Stimulated activated CD8-positive, alpha-beta memory T cell treated with anti-CD3 and anti-CD28 coated beads, Interleukin-4, amount 100 ng/mL, for 48 hours (primary cell): ENCODE measurements at places on chromosomes 11 and 22.

DNA sequence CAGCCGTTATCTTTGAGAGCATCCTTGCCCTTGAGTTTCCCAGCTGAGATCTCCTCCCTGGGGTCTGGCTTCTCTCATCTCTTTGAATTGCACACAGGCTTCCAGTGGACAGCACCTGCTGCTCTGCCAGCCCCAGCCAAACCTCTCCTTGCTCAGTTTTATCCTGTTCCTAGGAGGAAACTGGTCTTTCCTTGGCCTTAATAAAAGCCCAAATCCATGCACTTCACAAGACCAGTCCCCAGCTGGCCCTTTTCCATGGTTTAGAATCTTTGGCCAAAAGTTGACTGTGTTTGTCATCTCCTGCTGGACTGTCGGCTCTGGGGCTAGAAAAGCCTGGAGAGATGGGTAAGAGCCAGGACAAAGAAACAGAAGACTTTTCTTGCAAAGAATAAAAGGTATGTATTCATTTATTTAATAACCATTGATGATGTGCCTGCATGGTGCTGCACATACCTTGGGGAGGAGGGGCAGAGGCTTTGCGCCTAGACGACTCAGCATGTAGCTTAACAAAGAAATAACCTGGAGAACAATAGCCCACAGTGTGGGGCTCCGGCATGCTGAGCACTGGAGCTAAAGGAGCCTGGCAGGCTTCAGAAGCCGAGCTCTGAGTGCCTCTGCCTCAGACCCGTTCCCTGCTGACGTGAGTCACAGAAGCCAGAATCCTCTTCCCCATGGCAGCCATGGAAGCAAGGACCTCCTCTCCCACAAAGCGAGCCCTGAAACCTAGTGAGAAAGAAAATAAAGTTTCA, 319.3 kb upstream of the B3GAT1 start:
- no peak for DNase-seq

DNA sequence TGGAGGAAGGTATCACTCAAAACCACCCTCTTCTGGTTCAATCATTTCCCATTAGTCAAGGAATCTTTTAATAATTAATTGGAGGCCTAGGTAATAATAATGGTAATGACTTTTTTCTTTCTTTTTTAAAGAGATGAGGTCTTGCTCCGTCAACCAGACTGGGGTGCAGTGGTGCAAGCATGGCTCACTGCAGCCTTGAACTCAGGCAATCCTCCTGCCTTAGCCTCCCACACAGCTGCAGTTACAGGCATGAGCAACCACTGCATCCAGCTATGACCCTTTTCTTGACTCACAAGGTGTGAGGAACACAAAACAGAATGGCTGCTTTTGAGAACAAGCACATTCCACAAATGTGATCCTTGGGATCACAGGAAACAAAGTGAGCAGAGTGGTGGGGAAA, 3.6 kb downstream of the POLDIP3 start:
- DNase-seq = no peak

GRCh38 chr22:36763576-36763975, 12.3 kb downstream of the IFT27 start:
- no peak for DNase-seq

GRCh38 chr22:26432619-26433311, 3.7 kb downstream of the ASPHD2 start:
- no peak for DNase-seq

DNA sequence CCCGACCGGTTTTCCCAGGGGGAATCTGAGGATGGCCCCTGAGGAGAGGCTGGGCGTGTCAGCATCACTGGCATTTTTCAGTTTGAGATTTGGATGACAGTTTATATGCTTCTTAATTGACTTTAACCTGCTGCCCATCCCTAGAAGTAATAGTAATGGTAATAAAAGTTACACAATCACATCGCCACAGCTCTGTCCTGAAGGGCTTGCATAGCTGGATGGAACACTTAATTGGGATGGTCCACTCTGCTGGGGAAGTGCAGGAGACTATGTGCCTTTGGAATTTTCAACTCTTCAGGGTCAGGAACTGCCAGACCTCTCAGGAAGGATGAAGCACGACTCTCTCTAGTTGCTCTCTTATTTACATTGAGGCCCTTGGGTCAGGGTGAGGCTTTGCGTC, 16.2 kb downstream of the BARX2 start:
- no peak for DNase-seq

GRCh38 chr11:125036933-125037332, 26.2 kb upstream of the SLC37A2 start:
- no peak for DNase-seq

DNA sequence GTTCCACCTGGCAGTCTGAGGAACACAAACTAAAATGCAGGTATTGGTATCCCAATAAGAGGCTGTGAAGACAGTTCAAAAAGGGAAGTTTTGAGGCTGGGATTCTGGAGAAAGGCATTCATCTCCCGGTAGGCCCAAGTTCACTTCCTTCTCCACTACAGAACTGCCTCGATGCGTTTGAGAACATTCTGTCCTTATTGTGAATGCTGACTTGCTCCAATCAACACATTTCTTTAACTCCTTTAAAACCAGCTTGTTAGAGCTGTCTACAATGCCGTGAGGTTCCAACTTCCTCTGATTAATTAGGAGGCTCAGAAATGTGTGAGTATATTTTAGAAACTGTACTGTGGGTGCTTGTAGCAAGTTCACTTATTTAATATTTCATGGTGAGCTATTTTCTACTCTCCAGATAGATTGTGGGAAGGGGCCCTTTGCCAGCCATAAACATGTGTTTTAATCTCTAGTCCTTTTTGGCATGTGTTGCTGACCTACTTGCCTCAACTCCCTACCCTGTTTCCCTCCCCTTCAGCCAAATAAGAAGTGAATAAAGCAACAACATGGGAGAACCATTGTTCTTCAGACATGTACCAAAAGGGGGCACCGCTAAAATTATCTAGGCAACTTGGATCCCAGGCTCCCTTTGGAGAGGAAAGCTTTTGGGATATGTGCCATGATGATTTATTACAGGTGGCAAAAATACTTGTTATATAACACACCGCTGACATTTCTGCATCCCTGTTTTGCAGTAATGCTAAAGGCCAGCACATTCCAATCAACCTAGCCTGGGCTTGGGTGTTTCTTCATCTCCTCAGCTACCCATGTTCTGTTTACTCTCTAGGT, 245.6 kb downstream of the BLID start:
- DNase-seq = no peak

DNA sequence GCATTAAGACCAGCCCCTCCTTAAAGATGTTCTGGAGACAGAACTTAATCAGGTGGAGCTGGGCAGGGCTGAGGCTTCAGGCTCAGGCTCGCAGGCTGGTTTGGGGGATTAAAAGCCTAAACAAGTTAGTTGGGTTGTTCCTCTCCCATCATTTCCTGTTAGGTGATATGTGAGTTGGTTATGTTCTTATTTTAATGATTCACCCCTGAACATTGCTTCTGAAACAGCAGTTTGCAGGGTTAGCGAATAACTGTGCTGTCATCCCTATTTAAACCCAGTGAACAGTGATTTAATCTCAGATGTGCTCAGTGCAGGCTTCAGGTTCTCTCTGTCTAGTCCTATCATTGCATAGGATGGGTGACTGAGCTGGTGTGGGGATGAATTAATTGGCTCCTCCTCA, 47.4 kb upstream of the BIRC3 start:
- DNase-seq = no peak

DNA sequence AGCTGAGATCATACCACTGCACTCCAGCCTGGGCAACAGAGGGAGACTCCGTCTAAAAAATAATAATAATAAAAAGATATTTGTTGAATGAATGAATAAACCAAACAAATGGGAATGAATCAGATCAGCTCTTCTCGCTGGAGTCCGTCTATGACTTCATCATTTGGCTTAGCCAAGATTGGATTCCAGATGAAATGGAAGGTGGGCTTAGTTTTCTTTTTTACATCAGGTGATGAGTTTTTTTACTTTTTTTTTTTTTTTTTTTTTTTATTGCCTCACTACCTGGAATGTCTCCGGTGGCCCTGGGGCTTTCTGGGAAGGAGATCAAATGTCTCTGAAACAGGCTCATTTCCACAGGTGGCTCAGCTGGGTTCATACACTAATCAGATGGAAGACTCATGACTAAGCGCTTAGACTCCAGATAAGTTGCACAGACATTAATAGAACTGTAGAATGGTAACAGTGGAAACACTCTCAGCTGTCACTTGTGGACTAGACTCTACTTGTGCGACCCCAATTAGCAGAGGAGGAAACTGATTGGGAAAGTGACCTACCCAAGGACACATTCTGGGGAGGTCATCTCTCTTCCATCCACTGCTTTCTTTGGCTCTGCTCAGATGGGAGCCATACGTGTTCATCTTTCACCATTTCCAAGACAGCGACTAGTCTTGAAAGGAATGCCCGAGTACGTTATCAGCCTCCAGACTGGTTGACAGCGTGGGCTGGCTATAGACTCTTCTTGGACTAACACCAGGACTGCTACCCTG, 20.5 kb upstream of the RBFOX2 start:
- DNase-seq = no peak

DNA sequence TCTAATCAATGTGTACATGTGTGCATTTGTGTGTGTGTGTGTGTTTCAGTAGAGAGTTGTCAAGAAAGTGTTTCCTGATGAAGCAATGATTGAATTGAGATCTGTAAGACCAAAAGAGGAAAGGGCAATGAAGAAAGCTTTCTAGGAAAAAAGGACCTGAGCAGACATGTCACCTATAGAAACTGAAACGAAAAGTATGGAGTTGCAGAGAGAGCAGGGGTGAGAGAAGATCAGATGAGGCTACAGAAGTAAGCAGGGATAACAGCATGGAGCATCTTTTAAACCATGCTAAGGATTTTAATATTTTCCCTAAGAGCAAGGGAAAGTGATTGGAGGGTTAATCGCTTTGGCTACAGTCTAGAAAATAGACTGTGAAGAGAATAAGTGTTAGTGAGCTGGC, 1459.4 kb upstream of the TENM4 start:
- DNase-seq = no peak

DNA sequence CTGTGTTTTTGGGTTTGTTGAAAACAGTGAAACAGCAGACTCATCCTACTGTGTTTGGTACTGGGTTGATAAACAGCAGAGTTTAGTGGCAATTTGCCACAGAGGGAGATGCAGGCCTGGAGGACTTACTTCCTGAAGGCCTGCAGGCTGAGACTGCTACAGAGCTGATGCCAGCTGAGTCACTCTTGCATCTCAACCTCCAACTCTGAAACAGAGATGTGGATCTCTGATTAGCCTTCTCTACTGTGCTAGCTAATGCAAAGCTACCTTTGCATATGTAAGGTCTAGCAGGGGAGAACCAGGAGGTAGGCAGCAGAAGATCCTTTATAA, 14.3 kb downstream of the ATP5MG start:
- peak; percentile 38 for DNase-seq

DNA sequence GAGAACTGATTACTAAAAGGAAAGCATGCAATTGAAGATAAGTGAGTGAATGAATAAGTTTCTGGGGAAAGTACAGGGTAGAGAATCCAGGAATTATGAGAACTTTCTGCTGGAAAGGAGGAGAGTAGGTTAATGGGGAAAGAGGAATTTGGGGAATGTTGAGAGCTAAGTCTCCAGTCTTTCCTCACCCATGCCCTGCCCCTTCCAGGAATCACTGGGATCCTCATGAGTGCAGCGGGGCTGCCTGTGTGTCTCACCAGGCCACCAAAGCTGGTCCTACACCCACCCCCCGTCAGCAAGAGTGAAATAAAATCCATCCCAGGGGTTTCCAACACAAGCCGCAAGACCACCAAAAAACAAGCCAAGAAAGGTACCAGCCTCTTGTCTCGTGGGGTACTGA, 17.0 kb downstream of the DTX4 start:
- no peak for DNase-seq

DNA sequence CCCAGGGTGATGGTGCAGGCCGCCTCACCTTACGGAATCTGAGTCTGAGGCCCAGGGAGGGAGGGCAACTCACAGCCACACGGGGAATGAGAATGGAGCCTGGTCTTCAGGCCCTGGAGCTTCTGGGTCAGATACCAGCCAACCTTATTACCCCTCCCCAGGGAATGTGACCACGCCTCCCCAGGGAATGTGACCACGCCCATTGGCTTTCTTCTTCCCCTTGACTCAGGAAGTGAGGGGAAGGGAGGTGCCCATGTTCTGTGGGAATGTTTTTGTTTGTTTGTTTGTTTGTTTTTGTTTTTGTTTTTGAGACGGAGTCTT, 57.5 kb upstream of the RBFOX2 start:
- no peak for DNase-seq

DNA sequence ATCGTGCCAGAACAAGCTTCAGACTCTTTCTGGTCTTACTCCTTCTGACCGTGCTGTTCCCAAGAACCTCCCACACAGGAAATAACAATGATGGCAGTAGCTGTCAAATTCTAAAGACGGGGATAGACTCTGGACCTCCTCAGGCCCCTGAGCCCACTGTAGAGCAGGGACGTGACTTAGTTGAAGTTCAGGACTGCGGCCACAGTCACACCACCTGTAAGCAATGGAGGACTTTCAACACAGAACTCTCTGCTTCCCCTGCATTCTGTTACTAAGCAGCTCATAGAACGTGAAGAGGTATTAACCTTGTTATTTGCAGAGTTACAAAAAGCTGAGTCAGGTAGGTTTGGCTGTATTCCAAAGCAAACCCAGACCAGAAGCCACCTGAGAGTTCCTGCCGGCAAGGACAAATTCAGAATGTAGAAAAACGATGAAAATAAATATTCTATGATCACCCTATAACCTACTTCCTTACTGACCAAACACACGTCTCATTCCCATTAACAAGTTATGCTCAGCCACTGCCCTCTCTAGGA, 12.7 kb downstream of the TMEM45B start:
- no peak for DNase-seq

DNA sequence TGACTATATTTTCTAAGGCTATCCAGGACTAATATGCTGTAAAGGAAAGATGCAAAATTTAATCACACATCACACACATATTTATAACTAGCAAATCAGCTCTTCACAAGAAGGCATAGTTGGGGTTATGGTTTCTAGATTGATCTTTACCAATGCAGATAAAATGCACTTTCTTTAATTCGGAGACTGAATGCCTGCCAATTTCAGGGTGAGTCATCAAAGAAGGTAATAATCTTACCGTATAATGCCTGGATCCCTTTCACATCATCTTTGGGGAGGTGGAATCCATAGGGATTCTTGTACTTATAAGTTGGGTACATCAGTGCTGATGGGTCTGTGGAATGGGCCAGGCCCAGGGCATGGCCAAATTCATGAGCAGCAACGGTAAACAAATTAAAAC, 16.4 kb downstream of the MMP20 start:
- DNase-seq = no peak

DNA sequence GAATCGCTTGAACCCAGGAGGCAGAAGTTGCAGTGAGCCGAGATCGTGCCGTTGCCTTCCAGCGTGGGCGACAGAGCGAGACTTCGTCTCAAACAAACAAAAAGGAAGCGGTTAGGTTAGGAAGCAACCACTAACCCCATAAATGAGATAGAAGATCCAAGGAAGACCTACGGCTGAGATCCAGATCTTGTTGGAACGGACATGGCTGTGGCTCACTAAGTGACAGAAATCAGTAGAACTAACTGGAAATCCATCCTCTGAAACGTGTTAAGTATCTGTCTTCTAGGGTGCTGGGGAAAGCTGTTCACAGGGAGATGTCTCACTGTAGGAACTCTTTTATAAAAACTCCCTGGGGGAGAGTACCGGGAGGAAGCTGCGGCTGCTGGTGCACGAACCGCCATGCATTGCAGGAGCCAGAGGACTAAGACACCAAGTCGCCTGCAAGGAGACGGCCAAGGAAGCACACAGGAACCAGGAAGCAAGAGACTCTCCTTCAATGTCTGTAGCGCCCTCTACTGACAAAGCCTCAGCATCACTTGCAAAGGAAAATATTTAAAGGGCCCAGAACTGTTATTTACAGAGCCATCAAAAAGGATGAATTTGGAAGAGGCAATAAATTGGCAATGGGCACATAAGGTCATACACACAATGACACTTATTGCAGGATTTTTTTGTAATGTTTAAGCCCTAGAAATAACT, 16.9 kb upstream of the SPTY2D1 start:
- peak; percentile 59 for DNase-seq

- peak; percentile 78 for DNase-seq
Observed at GRCh38 chr22:33049119-33049729, 9.0 kb downstream of the SYN3 start.
